ENCODE measurements at places on chromosomes 6 and 20.
A peak's percentile ranks its signal among the peaks of the same experiment; 100 is the strongest.

DNA sequence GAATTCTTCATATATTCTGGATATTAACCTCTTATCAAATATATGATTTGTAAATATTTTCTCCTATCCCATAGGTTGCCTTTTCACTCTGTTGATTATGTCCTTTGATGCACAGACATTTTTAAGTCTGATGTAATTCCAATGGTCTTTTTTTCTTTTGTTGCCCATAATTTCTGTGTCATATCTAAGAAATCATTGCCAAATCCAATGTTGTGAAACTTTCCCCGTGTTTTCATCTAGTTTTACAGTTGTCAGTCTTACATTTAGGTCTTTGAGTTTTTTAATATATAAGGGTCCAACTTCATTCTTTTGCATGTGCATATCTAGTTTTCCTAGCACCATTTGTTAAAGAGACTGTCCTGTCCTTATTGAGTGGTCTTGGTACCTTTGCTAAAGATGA, 111.5 kb downstream of the SESN1 start:
- no peak for DNase-seq

- DNase-seq, result no peak
These were observed 335.2 kb downstream of the KHDRBS2 start for GRCh38 chr6:61950811-61951210.

- peak; percentile 38 for DNase-seq
These were observed 40.1 kb downstream of the ILRUN start for GRCh38 chr6:34656378-34657036.

DNA sequence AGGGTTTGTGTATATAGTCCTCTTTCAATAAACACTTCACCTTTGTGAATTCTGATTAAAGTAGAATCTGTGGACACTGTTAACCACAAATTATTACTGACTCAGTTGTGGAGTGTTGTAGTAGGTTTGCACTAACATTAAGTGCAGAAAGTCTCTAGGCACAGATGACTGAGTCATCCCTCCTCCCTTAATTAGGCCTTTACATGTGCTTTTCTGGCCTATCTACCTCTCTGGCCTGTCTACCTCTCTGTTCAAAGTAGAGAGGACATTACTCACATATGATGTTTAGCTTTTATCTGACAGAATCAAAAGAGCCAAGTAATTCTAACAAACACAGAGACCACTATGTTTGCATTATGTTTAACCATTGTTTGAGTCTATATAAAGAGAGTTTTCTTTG, 783.0 kb downstream of the TENT5A start:
- DNase-seq, result peak; percentile 26

DNA sequence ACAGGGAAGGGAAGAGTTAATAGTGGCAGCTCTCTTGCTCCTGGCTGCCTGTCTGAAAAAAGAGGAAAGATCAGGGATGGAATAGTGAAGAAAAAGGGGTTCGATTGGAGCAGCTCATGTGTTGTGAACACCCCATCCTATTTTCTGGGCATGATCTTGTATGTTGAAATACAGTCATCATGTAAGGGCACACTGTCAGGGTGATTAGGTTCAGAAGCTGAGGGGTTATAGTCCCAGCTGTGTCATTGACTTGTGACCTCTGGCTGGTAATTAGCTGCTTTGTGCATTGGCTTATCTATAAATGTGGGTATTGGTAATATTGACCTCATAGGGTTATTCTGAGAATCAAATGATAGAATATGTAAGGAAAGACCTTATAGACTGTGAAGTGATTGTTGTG, 30.1 kb downstream of the PHF20 start:
- no peak for DNase-seq

DNA sequence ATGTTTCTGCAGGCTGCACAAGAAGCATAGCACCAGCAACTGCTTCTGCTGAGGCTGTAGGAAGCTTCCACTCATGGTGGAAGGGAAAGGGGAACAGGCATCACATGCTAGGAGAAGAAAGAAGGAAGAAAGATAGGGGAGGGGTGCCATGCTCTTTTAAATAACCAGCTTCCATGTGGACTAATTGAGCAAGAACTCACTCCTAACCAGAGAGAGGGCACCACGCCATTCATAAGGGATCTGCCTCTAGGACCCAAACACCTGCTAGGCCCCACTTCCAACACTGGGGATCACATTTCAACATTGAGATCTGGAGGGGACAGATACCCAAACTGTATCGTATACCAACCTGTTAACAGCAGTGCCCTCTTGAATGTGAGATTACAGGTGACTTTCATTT, 46.9 kb upstream of the ARMC2 start:
- DNase-seq, result no peak
